WTC11 (cell line): ENCODE measurements at places on chromosomes 11 and 22.

- DNase-seq = peak; percentile 11
Observed at GRCh38 chr22:28016781-28017557, 97.9 kb upstream of the PITPNB start.

GRCh38 chr22:17792854-17793434, 18.7 kb upstream of the BID start:
- no peak for DNase-seq

GRCh38 chr11:68048681-68049508, 10.1 kb downstream of the TCIRG1 start:
- DNase-seq = no peak

DNA sequence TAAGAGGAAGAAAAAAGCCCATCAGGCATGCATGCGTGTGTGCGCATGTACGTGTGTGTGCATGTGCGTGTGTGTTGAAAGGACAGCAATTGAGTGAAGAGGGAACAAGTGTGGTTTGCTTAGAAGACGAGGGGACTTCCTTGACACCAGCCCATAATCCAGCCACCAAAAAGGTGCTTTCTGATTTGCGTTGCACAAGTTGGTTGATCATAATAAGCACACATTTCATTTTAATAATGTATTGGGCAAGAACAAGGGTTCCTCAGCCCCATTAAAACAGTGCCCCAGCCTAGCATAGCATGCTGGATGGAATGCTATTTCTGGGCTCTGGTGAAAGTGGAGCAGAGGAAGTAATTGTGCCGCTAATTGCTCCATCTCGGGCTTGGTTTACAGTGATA, 493.2 kb downstream of the MIAT start:
- DNase-seq = no peak

DNA sequence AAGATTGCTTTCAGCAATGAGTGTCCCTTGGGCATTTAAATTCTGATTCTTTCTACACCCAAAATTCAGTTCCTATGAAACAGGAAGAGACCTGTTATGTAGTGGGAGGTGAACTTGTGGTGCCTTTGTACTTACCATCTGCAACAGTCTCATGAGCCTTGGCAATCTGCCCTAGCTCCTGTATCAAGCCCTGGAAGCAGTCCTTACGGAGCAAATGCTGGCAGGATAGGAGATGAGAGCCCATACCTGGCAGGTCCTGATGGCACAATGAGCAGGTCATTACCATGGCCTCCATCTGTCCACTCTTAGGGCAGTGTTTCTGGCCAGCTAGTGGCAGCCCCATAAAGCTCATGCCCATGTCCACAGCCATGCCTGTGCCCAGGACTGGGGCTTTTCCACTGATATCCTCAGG, 10.8 kb downstream of the TRIM66 start:
- DNase-seq = no peak

DNA sequence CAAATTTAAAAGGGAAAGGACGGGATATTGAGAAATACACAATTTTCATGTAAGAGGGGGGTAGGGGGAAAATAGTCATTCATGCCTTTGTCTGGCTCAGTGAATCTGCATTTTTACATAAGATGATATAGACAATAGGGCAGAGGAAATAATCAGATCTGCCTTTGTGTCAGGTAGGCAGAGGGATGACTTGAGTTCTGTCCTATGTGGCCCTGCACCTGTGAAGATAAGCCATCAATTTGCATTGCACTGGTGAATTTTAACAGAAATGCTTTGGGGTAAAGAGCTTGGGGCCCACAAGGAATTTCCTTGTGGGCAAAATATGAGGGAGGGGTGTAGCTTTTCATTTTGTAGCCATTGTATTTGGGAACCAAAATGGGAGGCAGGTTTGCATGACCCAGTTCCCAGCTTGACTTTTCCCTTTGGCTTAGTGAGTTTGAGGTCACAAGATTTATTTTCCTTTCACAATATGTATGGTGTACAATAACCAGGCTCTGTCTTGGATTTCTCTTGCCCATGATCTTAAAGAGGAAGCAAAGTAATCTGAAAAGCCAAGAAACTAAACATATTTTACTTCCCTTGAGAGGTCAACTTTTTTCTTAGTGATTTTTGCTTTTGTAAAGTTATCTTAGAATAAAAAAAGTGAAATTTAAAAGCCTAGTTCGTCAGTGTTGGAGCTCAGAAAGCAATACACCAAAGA, 77.7 kb upstream of the SORL1 start:
- DNase-seq = no peak

- DNase-seq = no peak
Observed at GRCh38 chr11:101262995-101263394, 133.4 kb upstream of the PGR start.

- no peak for DNase-seq
Observed at GRCh38 chr11:121441521-121441920, 10.6 kb upstream of the SORL1 start.

DNA sequence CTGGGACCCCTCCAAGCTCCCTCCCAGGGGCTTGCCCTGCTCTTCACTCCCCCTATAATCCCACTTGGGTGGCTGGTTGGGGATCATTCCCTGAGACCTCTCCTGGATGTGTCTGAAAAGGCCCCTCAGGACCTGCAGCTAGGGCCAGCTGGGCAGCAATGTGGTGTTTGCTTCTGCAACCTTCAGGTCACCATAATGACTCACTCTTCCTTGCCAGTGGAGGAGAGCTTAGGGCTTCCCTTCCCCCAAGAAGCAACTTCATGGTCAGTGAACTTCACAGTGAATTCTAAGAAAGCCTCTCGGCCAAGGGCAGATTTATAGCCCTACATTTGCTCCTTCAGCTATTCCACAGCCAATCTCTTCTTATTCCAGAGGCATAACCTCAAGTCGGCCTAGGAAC, 45.1 kb upstream of the TSPAN18 start:
- DNase-seq = no peak

DNA sequence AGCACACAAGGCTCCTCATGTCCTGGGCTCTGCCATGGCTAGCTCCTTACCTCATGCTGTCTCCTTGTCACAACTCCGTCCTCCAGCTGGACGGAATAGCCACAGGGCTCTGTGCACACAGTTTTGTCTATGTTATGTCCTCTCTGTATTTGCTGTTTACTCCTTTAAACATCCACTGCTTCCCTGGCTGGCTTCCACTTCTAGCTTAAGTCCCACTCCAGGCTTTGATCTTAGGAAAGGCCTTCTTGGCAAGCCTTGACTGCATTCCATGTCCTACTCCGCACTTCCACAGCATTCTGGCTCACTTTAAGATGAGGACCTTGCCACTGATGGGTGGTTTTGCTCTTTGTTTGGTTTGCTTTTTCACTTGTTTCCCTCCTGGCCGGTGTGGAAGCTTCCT, 22.9 kb upstream of the ROBO3 start:
- DNase-seq = no peak

DNA sequence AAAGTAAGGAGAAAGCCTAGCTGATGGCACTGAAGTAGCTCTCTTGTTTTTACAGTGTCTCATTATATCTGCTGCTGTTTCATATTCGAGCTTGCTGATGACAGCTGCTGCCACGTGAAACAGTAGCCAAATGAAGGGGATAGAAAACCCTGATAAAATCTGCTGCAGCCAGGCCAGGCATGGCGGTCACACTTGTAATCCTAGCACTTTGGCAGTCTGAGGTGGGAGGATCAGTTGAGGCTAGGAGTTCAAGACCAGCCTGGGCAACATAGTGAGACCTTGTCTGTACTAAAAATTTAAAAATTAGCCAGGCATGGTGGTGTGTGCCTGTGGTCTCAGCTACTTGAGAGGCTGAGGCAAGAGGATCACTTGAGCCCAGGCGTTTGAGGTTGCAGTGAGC, 13.4 kb downstream of the IFT46 start:
- DNase-seq = no peak

GRCh38 chr11:128532016-128532571, 55.3 kb downstream of the ETS1 start:
- DNase-seq = no peak

DNA sequence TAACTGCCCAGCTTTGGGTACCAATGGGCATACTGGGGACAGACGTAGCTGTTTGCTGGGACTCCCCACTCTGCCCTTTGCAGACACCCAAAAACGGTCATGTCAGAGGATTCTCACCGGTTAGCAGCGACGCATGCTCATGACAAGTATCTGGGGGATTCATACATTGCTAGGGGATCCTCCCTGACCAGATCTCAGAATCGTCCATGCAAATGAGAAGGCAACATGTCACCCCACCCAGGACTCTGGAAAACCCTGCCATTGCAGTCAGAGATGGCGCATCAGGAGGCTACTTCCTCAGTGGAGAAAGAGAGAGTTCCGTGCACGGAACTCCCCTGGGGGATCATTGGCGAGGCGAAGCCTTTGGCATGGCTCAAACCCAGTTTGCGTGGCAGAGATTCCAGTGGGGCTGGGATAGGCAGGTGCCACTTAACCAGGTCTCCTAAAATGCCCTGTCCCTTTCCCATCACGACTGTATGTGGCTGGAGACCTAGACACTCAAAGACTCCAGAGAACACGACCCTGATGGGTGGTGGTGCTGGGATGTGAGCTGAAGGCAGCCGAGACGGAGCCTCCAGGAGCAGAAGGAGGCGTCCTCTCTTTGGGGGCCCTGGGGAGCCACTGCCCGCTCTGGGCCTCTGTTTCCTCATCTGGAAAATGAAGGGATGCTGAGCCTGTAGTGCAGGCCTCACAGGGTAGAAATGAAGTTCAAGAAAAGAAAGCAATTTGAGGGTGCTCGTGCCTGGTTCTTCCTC, 4.9 kb downstream of the RGL4 start:
- no peak for DNase-seq

- no peak for DNase-seq
Observed at GRCh38 chr22:28864878-28865596, 18.3 kb upstream of the ZNRF3 start.

- DNase-seq = no peak
Observed at GRCh38 chr11:117039900-117040299, 58.3 kb downstream of the SIK3 start.

DNA sequence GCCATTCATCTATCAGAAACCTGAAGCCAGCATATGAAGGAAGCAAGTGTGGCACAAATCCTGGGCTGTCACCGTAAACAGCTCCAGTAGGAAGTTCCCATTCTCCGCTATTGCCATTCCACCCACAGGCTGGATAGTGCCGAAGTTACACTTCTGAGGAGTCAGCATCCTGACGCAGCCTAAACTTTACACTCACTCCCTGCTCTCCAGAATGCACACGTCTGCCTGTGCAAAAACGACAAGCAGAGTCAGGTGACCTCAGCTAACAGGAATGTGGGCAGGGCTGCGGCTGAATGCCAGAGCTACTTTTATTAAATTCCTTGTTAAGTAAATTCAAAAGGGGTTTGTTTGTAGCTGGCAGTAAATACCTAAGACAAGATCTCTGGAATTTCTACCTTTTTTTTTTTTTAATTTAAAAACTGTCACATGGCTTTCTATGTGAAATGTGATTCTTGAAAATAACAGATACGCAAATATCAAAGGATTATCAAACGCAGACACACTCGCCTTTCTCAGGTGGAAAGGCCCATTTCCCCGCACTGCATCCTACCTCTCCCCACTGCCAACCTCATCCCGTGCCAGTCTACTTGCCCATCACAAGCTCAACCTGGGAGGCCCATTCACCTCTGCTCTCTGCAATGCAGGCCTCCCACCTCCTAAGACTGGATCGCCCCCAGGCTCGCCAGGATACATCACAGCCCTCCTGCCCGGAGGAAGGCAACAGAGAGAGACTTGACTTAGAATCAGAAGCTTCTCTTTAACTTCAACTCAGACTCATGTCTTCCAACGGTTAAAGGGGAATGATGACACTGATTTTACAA, 33.5 kb downstream of the NFRKB start:
- peak; percentile 41 for DNase-seq

- DNase-seq = no peak
Observed at GRCh38 chr22:44359496-44360110, 46.9 kb upstream of the SHISAL1 start.

GRCh38 chr11:61447601-61448551, 18.0 kb downstream of the SDHAF2 start:
- DNase-seq = no peak

DNA sequence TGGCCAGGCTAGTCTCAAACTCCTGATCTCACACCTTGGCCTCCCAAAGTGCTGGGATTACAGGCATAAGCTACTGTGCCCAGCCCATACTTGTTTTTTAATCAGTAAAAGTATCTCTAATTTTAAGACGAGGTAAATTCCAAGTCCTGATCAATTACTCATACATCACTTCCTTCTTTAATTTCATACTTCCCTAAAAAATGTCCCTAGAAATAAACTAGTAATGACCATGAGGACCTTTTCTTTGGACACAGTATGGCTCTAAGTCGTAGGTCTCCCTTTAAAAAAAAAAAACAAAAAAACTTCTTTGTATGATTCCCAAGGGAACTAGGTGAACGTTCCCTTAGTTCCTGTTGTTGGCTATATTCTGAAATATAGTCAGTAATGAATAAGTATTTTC, 29.8 kb downstream of the NUP98 start:
- DNase-seq = no peak
